Adipocyte (in vitro differentiated cells): ENCODE measurements at places on chromosomes 12 and 14.

- DNase-seq, result no peak
Observed at GRCh38 chr14:39246618-39247017, 12.9 kb downstream of the MIA2 start.

DNA sequence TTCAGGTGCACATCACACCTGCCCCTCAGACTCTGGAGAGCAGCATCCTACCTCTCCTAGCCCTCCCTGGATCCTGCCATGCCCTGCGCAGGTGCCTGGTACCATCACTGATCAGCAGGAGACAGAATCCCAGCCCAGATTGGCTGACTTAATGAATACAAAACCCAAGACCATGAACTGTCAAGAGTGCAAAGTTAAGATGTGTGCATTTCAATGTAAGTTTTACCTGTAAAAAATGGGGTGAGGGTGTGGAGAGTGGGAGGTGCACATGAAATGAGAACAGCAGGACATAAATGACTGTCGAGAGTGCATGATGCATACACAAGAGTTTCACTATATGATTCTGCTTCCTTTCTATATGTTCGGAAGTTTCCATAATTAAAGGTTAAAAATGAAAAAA lies 57.9 kb upstream of the GPR68 start:
- no peak for DNase-seq

GRCh38 chr12:20415641-20416040 lies 47.3 kb downstream of the PDE3A start:
- no peak for DNase-seq

DNA sequence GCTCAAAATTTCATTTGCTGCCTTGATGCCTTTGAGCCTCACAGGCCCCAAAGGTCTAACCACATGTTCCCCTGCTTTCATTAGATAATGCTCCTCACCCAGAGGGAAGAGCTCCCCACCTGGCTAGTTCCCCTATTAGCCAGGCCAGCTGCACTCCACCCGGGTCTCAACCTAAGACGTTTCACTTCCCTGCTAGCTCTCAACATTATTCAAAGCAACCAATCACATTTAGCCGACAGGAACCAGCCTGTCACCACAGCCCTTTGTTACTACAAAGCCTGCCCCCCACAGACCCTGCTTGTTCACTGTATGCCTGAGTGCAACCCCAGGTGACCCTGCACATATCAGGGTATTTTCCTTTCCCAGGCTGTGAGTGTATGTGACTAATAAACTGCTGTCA lies 78.6 kb downstream of the SLC15A5 start:
- no peak for DNase-seq

DNA sequence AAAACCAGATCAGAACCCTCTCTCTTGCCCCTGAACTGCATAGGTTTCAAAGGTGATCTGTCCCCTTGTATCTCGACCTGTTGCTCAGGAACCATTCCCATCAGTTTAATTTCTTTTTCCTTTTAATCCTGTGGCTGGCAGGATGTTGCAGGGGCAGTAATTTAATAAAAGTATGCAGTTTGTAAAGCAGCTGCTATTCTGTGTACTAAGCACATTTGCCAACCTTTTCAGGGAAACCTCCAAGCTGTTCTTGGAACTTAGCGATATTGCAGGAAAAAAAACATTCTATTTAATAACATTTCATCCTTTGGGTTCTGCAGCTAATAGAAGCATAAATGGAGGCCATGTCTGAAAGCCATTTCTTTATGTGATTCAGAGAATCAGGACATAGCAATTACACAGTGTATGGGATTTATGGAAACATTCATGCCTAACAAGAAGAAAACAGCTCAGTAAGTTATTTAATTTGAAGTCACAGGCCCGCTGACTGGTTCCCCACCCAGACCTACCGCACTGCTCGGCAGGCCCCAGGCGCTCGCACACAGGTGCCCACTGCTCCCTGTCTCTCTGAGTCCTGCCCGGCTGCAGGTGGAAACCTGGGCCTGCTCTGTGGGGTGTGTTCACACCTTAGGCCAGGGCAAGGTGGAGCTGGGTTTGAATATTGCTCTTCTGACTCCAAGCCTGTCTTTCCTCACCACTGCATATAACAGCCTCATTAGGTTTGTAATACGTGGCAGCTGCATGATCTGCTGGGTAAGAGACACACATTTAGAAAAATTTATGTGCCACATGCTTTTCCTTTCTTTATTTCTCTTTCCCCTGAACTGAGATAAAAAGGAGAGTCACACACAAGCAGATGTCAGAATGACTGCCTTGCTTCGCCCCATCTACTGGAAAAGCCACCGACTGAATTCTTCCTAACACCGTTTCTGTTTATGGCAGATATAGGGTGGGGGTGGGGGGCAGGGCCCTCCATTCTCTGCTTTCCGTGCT lies 119.7 kb downstream of the SLC25A47 start:
- no peak for DNase-seq

GRCh38 chr14:73502017-73502619 lies 11.4 kb downstream of the RIOX1 start:
- DNase-seq, result no peak
